Amniotic stem cell (primary cell): ENCODE measurements at places on chromosomes 2 and 18.

DNA sequence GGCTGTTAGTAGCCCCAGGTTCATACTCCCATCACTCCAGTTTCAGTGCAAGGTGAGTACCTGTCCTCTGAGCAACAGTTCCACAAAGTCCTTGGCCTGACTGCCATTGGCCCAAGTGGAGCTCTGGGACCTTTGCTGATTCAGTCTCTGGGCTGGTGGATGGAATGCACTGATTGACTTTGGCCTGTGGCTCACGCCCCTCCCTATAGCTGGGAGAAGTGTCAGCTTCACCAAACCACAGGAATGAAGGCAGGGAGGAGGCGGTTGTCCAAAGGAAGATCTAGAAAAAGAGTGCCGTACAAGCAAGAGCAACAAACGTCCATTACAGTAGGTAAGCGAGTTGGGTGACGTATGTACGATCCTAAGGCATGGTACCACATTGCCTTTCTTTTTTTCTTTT lies 34.0 kb downstream of the QPCT start:
- DNase-seq: no peak

DNA sequence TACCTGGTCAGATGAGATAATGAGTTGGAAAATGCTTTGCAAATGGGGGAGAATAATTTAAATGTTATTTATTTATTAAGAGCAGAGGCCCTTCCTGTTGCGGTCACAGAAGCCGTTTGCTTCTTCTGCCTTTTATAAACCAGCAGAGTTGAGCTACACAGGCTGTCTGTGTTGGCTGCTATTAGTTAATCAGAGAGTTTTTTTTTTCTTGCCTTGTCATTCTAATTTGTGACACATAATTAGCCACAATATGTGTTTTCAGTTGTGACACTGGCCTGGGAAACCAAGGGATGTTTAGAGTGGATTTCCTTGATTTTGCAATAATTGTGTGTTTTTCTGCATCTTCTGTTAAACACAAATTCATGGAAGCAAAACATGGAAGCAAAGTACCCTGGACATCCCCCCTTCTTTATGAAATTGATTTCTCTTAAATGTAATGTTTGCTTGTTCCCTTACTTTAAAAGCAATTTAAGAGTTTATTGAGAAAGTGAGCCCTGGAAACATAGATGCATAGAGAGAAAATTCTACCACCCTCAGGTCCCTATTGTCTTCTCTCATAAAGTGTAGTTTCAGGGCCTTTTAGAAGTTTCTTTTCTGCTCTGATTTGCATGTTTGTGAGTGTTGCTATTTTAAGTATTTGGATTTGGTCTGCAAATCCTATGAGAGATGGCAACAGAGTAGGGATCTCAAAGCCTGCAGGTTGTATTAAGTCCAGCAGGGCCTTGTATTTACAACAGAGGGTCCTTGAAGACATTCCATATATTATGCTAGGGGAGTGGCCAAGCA lies 22.8 kb upstream of the IL37 start:
- no peak for DNase-seq

- DNase-seq: no peak
Observed at GRCh38 chr2:14292964-14293363, 339.6 kb upstream of the LRATD1 start.

GRCh38 chr2:81901017-81901416 lies 1596.5 kb upstream of the LRRTM1 start:
- no peak for DNase-seq

DNA sequence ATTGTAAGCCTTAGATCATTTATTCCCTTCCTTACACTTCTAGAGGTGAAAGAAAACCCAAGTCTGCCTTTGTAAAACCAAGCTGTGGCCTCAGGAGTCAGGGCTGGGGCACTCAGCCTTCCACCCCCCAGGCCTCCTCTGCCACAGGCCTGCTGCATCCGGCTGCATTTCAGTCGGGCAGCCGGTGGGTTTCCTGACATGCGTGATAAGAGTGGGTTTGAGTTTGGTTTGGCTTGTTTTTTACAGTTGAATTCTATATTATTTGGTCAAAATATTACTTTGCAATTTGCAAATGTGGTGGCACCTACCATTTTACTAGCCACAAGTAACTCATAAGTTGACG lies 42.4 kb downstream of the ADI1 start:
- DNase-seq: no peak

DNA sequence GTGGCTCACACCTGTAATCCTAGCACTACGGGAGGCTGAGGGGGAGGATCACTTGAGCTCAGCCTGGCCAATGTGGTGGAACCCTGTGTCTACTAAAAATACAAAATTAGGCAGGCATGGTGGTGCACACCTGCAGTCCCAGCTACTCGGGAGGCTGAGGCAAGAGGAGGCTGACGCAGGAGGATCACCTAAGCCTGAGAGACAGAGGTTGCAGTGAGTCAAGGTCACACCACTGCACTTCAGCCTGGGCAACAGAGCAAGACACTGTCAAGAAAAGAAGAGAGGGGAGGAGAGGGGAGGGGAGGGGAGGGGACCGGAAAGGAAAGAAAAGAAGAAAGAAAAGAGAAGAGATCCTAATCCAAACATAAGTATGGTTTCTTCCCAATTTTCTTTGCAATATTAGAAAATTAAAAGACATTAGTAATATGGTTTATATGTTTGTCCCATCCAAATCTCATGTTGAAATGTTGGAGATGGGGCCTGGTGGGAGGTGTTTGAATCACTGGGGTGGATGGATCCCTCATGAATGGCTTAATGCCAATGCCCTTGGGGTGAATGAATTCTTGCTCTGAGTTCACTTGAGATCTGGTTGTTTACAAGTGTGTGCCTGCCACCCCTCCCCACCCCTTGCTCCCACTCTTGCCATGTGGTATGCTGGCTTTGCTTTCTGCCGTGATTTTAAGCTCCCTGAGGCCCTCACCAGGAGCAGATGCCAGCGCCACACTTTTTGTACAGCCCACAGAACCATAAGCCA lies 50.7 kb downstream of the TRIP12 start:
- DNase-seq: no peak

GRCh38 chr2:241636182-241637017 lies 558 bp downstream of the THAP4 start:
- no peak for DNase-seq

GRCh38 chr2:135043345-135043744 lies 3.9 kb downstream of the MAP3K19 start:
- DNase-seq: no peak

DNA sequence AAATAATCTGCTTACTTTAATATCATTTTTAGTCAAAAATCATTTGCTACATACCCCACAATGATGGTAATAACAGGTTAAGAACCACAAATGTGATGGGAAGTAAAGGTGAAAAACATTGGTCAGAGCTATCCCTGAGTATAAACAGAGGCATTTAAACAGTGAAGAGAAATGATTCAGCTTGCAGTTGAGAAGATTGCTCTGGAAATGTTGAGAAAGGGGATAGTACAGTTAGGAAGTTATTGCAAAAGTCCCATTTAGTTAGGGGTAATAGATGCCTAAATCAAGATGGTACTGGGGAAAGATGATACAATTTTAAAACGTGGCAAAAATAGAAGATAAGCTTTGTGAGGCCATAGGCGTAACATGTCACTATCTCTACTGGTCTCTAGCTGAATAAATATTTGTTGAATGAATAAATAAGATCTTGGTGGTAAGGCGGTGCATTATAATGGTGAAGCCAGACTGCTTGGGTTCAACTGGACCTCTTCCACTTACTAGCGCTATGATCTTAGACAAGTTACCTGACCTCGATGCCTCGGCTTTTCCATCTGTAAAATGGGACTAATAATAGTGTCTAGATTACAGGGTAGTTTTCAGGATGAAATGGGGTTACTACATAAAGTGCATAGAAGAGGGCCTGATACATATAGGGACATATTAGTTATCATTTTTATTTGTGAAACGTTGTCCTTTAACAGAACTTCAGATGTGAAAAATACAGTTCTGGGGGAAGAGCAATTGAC lies 2.0 kb upstream of the BZW1 start:
- no peak for DNase-seq
